ENCODE measurements at places on chromosomes 3 and 15.

DNA sequence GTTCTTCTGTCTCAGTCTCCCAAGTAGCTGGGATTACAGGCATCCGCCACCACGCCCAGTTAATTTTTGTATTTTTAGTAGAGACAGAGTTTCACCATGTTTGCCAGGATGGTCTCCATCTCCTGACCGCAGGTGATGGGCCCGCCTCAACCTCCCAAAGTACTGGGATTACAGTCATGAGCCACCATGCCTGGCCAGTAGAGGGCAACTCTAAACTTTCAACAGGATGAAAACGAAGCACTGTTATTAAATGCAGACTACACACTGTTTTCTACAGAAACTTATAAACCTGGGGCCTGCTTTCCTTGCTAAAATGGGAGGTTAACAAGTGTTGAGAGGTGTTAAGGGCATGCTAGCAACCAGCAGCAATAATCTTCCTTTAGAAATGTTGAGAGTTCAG, 7.6 kb downstream of the ARPC4 start:
- no peak for DNase-seq

DNA sequence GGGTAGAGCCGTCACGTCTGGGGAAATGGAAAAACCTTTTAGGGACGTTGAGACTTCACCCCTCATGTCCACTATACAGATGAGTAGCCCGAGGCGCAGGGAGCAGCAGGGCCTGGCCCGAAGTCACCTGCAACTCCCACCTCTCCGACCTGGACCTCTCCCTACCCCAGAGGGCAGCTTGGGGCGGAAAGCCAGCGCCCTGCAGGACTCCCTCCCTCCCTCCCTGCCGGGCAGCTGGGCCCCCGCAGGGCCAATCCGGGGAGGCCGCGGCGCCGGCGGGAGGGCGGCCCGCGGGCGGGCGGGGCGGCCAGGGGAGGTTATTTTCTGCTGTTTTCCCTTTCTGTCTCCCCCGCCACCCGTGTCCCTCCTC, 2.0 kb downstream of the WNT7A start:
- no peak for DNase-seq

GRCh38 chr15:60614862-60615771, 136.2 kb upstream of the ICE2 start:
- DNase-seq = no peak

DNA sequence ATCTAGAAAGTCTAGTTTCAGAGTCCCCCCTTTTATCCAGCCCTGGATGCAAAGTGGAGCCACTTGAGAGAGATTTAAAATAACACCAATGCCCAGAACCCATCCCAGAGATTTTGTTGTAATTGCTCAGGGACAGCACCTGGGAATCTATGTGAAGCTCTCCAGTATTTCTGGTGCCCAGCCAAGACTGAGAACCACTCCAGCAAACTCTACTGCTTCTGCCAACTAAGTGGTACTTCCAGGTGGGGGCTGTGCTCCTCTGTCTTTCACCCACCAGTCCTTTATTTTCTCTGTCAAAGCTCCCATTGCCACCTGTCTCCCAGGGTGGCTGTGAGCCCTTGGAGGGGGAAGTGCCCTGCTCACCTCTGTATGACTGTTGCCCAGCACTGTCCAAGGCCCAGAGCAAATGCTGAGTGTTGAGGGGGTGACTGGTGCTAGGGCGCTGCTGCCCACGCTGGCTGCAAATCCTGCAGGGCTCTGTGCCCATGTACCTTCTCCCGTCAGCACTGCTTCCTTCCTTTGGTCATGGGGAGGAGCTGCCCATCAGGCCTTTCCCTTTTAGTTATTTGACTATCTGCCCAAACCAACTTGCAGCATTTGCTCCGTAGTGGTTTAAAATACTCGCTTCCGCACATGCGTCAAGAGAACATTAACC, 9.4 kb downstream of the CLSTN2 start:
- no peak for DNase-seq

- DNase-seq = no peak
These were observed 230.5 kb upstream of the MRPL3 start for GRCh38 chr3:131733086-131733841.

DNA sequence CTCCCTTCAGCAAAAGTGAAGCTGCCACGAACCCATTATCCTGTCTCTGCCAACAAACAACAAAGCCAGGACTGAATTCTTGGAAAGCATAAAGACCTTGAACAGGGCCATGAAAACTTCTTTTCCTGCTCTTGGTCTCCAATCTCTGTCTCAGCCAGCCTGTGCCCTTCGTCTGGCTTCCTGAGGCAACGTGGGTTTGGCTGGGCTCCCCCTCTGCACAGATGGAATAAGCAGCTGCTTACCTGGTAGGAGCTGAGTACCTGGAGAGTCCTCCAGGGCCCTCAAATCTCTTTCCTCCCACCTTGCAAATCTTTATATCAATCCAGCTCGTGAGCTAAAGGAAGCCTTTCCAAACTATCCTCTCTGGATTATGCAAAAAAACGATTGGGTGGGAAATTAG, 97.6 kb upstream of the PSMD6 start:
- DNase-seq = no peak

- no peak for DNase-seq
These were observed 43.0 kb upstream of the LRTM1 start for GRCh38 chr3:54970895-54971294.

DNA sequence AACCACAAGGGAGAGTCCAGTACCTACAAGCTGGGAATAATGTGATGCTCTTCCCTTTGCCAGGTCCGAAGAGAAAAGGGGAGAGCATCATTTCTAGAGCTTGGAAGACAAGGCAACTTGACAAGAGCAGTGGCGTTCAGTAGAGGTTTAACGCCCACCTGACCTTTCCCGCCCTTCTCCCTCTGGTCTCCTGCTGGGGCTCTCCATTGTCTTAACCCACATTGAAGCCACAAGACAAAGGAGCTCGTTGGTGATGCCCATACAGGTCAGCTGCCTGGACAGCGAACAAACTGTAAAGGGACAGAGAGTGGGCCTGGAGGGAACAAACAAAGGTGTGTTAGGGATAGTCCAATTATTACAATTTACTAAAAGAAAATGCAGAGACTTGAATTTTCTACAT, 13.1 kb upstream of the DUT start:
- DNase-seq = no peak

- DNase-seq = no peak
These were observed 73.1 kb upstream of the TERB2 start for GRCh38 chr15:44883199-44883877.

DNA sequence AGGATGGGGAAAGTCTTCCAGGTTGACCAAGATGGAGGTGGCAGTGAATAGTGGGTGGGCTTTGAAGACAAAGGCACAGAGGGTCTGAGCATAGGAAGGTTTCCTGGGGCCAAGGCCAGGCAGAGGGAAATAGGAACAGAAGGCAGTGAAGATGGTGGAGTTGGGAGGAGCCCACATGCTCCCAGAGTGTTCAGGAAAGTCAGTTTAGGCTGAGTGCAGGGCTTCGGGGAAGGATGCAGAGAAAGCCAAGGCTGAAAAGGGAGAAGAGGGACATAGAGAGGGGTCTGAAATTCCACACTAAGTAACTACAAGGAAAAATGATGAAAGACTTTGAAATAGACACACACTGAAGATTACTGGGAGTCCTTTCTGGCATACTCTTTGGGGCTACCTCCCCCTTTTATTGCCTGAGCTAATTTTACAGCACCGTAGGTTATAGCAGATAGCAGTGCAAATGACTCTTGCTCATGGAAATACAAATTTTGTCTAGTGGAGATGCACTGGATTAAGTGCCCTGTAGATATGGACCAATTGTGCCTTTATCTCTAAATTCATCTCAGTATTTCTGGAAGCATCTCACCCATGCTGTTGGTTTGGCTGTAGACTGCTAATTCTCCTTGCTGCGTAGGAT, 3.8 kb downstream of the CX3CR1 start:
- no peak for DNase-seq

- no peak for DNase-seq
These were observed at the start of gene SLC9A9 for GRCh38 chr3:143847787-143848631. SLC9A9 (minus strand) TSS chr3:143848468; CDS start chr3:143848322, 146 bp downstream.

GRCh38 chr15:79399606-79400005, 32.5 kb upstream of the MINAR1 start:
- DNase-seq = no peak

GRCh38 chr15:66877477-66878271, 175.6 kb downstream of the SMAD6 start:
- no peak for DNase-seq

DNA sequence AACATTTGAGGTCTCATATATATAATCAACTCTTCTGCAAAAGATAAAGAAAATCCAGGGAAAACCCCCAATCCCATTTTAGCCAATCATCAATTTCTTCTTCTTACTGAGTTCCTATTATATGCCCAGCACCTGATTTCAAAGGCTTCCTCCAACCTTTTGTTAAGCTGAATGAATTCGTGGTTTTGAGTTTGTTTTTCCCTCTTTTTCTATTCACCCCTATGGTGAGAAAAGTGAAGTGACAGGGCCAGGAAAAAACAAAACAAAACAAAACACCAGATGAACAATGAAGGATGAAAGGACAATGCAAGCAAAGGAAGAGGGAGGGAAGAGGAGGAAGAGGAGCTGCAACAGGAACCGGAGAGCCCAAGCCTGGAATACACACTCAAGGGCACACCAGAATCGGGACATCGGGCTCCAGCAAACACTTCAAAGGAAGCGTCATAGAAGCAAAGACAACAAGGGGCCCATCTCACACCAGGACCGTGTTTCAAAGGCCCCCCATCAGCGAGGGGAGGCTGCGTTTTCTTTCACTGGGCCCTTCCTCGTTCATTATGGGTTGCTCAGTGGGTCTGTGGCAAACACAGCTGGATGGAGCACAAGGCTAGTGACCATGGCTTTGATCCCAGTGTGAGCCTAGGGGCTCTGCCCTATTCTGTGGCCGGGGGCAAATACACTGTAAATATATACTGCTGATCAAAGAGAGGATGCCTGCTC, 50.2 kb downstream of the VGLL4 start:
- DNase-seq = no peak

GRCh38 chr3:183809270-183809669, 16.1 kb downstream of the MAP6D1 start:
- no peak for DNase-seq

DNA sequence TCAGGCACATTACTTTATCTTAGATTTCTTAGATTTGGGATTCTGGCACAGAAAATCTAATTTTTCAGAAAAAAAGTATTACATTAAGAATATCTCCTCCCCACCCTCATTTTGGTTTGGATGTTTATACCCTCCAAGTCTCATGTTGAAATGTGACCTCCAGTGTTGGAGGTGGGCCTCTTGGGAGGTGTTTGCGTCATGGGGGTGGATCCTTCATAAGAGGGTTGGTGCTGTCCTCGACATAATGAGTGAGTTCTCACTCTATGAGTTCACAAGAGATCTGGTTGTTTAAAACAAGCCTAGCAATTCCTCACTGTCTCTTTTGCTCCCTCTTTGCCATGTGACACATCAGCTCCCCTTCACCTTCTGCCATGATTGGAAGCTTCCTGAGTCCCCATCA, 45.6 kb upstream of the WWTR1 start:
- no peak for DNase-seq

DNA sequence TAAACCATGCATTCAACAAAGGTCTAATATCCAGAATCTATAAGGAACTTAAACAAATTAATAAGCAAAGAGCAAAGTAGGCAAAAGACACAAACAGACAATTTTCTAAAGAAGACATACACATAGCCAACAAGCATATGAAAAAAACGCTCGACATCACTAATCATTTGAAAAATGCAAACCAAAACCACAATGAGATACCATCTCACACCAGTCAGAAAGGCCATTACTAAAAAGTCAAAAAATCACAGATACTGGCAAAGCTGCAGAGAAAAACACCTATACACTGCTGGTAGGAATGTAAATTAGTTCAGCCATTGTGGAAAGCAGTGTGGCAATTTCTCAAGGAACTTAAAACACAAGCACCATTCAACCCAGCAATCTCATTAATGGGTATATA, 53.8 kb downstream of the FSIP1 start:
- DNase-seq = no peak

DNA sequence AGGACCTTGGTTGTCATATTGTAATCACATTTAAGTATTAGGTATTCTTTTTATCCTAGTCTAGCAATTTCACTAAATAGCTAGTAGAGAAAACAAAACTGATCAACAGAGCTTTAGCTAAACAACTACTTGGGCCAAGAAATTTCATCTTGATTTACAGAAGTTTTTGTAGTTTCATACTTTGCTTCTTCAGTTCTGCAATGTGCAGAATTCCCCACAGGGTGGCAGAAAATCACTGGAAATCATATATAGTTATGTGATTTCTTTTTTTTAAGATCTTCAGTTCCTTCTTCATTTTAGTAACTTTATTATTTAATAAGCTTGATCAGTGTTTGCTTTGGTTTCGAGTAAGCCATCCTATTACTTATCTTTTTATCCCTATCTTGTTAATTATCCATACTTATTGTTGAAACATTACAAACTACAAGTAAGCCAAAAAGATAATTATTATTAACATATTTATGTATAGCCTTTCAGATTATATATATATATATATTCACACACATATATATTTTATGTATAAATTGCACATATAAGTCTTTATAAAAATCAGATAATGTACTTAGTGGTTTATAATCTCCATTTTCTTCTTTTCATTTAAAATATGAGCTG, 2.2 kb upstream of the BNIP2 start:
- peak; percentile 19 for DNase-seq

DNA sequence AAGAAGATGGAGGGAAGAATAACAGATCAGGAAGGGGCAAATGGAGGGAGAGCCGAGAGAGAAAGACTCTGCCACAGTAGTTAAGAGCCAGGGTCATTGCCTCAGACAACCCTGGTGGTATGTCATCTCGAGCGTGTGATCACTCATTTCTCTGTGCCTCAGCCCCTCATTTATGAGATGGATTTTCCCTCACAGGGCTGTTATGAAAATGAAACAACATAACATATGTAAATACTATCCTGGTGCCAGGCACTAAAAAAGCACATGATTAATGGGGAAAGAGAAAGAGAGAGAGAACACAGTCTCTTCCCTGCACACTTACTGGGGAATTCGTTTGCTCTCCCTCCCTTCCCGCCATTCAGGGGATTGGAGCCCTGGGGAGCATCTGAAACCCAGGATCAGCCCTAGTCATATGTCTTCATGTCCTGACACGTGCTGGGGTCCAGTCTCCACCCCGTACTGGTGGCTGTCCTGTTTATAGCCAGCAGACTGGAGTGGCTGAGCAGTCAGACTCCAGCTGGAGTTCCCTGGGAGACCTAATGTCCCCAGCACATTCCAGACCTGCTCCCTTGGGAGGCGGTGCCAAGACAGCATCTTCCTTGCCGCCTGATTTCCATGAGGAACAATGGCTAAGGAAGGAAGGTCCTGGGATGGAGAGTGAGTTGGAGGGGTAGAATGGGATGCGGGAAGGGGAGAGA, 14.7 kb upstream of the AMOTL2 start:
- no peak for DNase-seq
